ENCODE measurements at places on chromosomes 3 and 15.

DNA sequence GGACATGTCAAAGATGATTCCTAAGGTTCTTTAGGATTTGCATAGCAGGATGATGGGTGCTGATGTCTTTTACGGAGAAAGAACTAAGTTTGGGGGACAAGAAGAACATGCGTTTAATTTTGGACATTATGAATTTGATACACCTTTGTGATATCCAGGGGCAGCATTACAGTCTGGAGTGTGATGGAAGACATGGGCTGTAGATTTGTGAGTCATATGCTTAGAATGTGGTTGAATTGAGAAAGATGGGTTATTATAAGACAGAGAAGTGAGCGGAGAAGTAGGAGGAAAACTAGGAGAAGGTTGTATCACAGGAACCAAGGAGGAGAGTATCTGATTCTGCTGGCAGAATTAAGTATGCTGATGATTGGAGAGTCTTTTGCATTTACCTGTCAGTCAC, 20.6 kb downstream of the NEO1 start:
- DNase-seq = no peak

GRCh38 chr3:129317848-129318247, 39.2 kb downstream of the HMCES start:
- no peak for DNase-seq

GRCh38 chr15:50183112-50183794, 1.3 kb downstream of the SLC27A2 start:
- DNase-seq = no peak

DNA sequence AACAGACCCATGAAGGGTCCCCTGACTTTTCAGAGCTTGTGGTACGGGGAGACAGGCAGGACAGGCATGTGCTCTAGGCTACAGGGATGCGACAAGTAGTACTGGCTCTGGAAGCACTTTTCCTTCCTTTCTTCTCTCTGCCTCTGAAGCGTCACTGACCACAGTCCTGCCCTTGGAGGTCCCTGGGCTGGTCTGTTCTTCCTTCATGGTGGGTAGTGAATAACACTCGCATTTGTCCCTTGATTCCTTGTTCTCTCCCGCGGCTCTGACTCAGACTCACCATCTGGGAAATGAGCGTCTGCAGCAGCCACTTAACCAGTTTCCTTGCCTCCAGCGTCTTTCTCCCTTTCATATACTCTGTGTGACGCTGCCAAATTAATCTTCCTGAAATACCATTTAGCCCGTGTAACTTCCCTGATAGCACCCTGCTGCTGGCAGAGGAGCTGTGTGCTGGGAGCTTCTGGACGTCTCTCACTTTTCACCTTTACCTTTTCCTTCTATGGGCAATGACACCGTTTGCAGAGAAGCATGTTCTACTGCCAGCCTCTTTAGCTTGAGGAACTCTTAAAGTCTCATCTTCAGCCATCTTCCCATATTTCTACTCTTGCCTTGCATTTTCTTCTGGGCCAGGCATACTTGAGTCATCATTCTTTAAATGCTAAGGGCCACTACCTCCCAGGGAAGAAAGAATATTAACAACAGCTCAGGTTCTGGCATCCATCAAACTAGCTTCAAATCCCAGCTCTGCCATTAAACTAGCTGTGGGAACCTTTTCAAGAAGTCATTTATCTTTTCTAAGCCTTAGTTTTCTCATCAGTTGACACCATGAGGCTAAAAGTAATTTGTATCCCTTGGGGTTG, 33.6 kb downstream of the TMEM45A start:
- no peak for DNase-seq

DNA sequence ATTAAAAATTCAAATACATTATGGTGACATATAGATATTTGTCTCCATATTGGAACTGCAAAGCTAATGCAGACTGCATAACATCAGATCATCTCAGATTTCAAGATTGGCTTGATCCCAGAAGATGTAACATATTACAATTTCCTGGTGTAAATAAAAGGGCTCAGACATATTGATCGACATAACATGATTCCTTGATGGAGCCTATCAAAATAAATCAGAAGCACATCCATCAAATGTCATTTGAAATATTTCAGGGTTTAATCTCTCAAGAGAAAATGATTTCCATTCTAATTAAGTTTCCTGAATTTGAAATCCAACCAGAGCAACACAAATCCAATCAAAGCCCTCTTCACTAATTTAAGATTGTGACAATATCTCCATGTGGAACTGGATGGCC, 75.1 kb upstream of the UNC13C start:
- DNase-seq = no peak

- no peak for DNase-seq
Measured at GRCh38 chr3:178186666-178187065, 349.6 kb upstream of the KCNMB2 start.

DNA sequence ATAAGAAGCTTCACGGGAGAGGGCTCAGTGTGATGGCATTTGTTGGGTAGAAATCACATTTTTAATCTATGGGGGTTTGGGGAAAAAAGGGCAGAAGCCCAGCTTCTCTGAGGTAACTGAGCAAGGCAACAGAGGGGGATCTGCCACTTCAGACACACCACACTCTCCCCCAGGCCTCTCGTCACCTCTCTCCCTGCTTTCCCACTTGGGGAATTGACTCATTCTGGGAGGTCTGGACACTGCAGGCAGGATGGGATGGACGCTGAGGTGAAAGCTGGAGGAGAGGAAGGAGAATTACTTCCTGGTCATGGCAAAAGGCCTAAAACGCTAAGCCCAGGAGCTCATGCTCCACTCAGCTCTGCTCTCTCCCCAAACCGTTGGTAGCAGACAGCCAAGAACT, 33.2 kb downstream of the MYO5C start:
- no peak for DNase-seq

GRCh38 chr15:101370330-101371024, 75.4 kb upstream of the SNRPA1 start:
- no peak for DNase-seq

DNA sequence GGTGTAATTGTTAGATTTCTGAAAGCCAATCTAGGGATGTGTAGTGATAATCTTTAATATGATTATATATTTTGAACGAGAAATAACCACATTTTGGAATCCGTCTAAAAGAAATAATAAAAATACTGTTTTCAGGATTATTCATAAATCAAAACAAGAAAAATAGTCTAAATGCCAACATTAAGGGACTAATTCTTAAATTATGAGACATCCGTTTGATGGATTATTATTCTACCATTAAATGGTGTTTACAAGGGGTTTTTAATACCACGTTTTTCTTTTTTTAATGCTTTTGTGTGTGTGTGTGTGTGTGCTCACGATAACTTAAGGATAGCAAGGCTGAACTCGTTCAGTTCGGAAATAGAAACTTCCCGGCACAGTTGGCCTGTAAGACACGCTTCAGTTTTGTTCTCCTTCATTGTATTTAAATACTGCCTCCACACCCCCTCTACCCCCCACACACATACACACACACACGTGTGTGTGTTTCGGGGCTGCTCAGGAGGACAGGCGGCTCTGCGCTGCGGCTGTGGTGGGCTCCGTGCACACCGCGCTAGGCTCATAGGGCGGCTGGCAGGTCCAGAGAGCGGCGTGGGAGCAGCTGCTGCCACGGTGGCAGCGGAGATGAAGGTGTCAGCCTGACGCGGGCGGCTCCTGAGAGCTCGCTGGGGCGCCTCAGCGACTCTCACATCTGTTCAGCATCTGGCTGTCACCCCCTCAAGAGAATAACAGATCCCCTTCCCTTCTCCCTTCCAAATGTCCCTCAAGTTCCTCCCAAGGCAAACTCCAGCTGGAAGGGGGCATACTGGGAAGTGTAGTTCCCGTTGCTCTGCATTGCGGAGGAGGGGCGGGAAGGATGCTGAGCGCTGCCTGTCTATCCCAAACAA, 23.0 kb upstream of the ANP32A start:
- peak; percentile 13 for DNase-seq

- DNase-seq = peak; percentile 93
Measured at GRCh38 chr3:194306109-194306686, 44.9 kb downstream of the CPN2 start.

GRCh38 chr3:12875857-12876836, 34.8 kb upstream of the RPL32 start:
- DNase-seq = no peak

GRCh38 chr3:46553154-46553553, 12.9 kb downstream of the LRRC2 start:
- DNase-seq = no peak

DNA sequence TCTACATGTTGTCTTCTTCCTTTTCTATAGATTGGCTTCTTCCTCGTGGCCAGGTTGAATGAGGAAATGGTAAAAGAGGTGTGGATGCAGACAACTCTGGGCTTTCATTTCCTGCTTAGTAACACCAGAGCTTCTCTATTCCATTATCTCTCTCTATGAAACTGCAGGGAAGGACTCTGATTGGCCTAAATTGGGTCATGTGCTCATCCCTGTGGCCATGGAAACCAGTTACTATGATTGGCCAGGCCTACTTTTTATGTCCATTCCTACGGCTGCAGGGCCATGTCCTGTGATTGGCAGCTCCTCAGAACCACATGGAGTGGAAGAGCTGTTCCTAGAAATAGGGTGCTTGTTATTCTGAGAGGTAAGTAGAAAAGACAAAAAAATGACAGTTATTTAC, 486.9 kb upstream of the ADAMTS9 start:
- DNase-seq = no peak

- DNase-seq = no peak
Measured at GRCh38 chr3:3346556-3346955, 167.1 kb upstream of the CRBN start.

DNA sequence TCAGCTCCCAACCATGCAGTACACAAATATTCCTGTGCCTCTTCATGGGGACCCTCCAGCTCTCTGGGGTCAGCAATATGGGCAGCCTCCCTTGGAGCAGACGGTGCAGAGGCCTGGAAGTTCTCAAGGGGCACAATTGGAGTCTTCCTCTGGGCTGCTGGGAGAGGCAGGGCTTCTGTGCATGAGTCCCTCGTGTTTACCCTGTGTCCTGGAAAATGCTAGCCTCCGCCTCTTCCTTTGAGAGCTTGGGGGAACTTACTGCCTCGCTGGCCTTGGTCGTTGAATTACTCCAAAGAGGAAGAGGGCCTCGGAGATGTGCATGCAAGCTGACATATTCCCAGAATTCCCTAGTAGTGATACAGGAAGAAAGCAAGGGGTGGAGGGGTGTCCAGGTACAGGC, 284.4 kb upstream of the IGF1R start:
- no peak for DNase-seq

DNA sequence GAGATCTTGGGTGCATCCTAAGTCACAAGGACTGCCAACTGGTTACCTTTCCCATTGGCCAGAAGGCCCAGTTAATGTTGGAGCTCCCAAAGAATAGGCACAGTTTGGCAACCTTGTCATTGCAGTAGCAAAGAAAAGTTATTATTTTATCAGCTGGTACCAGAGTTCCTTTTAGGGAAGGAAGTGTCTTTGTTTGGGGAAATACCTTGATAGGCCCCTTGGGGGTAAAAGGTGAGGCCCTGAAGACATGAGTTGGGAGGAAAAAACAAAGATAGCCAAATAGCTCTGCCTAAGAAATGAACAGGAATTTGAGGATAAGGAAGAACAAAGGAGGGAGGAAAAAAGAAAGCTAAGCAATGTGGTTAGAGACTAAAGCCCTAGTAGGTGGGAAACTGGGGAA, 85.8 kb downstream of the ANP32A start:
- peak; percentile 45 for DNase-seq

DNA sequence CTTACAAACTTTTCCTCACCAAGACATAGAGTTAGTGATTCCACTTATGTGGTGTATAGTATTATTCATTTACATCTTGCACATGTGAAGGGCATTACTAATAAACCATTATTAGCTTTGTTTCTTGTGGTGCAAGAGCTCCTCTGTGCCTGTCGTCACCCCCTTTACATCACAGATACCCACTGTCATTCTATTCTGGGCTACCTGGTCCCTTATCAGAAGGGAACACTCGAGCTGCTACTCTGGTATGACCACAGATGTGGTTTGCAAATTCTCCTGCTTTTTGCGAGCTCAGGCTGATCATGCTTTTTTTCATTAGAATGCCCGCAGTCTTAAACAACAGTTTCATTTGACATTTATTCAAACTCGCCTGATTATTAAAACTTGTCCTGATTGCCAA, 13.9 kb upstream of the SENP2 start:
- no peak for DNase-seq

DNA sequence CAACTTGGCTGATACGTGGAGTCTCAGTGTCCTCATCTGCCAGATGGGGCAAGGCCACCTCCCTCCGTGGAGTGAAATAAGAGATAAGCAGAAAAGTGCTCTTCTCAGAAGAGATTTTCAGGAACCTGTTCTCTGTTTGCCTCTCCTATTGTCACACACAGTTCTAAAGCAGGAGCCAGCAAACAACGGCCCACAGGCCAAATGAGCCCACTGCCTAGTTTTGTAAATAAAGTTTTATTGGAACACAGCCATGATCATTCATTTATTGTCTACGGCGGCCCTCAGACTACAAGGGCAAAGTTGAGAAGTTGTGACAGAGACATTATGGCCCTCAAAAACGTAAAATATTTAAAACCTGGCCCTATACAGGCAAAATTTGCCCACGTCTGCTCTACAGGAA, 256.8 kb upstream of the IGF1R start:
- no peak for DNase-seq

DNA sequence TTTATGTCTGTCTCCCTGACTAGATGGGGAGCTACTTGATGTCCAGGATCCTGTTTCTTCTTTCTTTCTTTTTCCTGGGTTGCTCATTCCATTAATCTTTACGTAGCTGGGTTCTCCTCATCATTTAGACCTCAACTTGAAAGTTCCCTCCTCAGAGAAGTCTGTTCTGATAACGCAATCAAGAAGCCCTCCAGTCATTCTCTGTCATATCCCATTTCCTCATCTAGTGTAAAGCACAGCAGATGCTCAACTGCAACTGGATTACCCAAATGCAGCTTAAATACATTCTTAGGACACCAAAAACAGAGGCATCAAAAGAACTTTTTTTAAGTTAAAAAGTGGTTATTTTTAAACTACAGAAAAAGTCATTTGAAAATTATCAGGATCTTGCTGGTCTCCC, 51.7 kb upstream of the ST3GAL6 start:
- DNase-seq = no peak

- DNase-seq = no peak
Measured at GRCh38 chr3:115325539-115325938, 178.5 kb upstream of the ZBTB20 start.
